ENCODE measurements at places on chromosomes 12 and 14.

- DNase-seq = no peak
Measured at GRCh38 chr12:130334937-130335336, 2.8 kb upstream of the PIWIL1 start.

- DNase-seq = no peak
Measured at GRCh38 chr12:67141296-67142018, 127.7 kb upstream of the CAND1 start.

- no peak for DNase-seq
Measured at GRCh38 chr14:52222901-52223300, 44.6 kb upstream of the PTGDR start.

DNA sequence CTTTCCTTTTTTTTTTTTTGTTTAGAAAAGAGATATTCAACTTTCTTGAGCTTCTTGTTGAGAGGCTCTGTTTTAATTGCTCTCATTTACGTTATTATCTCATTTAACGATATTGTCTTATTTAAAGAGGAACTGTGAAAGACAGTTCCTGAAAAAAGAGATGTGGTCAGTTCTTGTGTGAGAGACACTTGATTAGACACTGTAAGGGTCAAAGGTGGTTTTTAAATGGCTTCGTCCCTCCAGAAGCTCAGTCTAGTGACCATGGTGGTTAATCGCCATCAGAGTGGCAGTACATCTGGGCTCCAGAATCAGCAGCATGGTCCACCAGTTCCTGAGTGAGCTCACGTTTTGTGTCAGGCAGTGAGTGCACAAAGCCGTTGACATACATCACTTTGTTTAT is 57.9 kb upstream of the KCNA5 start:
- DNase-seq = no peak

DNA sequence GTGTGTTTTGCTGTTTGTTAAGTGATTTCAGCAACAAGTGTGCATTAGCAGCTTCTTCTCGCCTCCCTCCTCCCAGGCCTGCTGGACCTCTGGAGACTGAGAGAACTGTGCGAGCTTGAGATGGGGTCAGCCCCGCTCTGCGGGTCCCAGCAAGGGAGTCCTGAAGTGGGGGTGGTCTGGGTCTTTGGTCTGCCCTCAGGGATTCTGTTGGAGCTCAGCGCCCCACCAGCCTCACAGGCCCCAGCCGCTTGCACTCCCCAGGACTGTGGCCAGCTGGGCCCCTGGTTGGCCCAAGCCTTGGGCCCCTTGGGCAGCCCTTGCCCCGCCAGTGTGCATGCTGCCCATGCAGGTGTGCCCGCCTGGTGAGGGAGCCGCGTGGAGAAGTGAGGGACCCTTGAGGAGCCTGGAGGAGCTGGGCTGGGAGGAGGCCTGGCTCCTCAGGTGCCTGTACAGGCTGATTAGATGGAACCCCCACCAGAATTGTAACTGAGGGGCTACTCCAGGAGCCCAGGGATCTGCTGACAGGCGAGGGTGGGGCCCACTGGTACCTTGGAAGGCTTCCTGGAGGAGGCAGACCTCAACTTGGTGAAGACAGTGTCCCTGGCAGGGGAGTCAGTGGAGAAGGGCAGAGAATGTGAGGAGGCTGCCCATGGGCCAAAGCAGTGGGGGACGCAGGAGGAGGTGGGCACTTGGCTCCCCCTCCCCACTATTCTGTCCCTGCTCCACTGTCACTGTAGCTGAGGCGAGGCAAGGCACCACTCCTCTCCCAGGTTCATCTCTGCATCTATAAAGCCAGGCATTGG is 56.7 kb downstream of the BEGAIN start:
- DNase-seq = no peak

DNA sequence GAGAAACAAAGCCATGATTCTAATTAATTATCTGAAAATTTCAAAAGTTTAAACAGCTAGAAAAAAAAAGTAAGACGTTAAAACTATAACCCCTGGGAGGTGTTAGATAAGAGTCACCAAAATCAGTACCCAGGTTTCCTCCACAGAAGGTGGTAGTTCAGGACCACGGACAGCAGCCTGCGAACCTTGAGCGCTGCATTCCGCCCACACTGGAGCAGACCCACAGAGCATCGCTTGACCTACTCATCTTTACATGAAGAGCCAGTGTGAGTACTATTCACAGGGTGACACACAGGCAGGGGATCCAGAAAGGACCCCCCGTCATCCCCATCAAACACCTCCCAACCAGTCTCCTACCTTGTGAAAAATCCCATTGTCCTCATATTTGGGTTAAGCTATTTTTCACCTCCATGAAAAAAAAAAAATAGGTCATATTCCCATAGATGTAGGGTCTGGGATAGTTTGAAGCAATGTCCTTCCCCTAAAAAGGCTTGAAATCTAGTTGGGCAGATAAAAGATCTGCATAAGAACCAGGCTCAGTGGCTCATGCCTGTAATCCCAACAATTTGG is 8.8 kb upstream of the CHGA start:
- no peak for DNase-seq

GRCh38 chr12:112839386-112839972 is 47.9 kb downstream of the RPH3A start:
- DNase-seq = no peak

DNA sequence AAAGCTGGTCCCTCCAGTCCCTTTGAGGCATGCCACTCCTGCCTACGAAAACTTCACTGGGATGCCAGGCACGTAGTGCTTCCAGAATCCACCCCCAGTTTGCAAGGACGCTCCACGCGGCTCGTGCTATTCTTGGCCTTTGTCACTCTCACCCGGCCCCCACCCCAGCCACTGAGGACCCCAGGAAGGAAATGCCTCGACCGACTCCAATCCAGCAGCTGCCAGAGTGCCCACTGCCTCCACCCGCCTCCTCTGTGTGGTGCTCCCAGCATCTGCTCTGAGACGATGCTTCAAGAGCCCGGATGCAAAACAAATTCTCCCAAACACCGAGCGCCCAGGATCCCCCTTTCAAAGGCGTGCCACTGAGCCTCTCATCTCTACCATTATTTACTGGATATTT is 123.9 kb downstream of the RFLNA start:
- DNase-seq = no peak

DNA sequence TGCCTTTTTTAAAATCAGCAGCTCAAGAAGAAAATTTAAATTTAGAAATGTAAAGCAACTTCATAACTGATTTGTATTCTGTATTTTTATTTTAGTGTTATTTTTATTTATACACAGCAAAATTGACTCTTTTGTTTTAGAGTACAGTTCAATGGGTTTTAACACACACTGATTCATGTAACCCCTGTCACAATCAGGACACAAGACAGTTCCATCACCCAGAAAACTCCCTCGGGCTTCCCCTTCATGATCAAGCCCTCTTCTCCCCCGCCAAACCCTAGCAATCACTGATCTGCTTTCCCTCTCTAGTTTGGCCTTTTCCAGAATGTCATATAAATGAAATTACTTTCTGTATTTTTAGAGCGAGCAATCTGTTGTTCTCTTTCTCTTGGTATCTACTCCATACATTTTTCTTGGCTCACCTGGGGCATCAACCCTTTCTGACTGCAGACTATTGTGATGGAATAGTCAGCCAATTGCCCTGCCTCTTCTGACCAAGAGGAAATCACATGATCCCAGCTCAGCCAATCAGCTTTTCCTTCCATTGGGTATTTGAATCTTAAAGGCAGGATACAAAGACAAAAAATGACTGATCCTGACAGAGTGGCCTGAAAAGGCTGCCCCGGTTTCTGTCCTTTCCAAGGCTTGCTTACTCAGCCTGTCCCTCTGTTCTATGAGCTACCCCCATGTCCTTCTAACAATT is 5.3 kb downstream of the SLC5A8 start:
- no peak for DNase-seq

- no peak for DNase-seq
Measured at GRCh38 chr12:981961-982360, 9.1 kb upstream of the ERC1 start.

- no peak for DNase-seq
Measured at GRCh38 chr14:32022938-32023466, 54.1 kb upstream of the ARHGAP5 start.

DNA sequence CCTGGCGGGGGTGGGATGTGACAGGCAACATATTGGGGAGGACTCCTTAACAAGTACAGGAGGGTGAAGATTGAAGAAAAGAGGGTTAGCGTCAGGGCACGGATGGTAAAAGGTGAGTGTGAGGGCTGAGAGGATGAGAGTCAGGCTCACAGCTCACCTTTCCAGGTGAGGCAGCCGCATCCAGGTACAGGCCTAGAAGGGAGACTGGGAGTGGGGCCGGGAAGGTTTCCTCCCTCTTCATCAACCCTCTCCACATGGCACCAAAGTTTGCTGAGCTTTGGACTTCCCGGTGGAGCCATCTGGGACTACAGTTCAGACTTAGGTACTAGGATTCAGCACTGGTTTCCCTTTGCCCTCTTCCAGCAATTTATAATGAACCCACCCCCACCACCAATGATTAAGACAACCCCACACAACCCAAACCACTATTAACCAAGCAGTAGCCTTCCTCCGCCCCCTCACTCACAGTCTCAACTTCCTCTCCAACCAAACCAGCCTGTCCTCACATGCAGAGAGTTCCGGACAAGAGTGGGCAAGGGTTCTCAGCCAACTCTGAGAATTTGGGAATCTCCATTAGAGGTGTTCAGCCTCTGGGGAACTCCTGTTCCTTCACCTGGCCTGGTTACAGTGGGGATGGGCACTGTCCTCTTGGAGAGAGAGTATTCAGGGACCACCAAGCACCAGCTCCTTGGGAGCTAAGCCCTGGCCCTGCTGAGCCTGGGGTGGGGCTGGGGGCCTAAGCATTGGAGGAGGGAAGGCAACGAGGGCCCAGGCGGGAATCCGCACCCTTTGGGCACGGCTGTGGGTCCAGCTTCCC is 2.4 kb upstream of the HOXC4 start:
- no peak for DNase-seq

- DNase-seq = no peak
Measured at GRCh38 chr12:112838731-112839130, 47.2 kb downstream of the RPH3A start.

GRCh38 chr14:79056879-79057278 is 886.7 kb downstream of the NRXN3 start:
- DNase-seq = no peak

DNA sequence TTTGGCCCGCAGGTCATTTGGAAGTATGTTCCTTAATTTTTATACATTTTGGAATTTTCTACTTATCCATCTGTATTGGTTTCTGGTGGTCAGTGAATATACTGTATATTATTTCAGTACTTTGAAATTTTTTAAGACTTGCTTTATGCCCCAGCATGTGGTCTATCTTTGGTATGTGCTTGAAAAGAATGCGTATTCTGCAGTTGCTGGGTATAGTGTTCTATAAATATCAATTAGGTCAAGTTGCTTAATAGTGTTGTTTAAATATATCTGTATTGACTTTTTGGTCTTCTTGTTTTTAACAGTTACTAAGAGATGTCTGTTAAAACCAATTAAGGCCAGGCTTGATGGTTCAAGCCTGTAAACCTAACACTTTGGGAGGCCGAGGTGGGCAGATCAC is 21.7 kb upstream of the SIX1 start:
- no peak for DNase-seq

GRCh38 chr12:106139422-106140171 is 843 bp upstream of the NUAK1 start:
- no peak for DNase-seq

DNA sequence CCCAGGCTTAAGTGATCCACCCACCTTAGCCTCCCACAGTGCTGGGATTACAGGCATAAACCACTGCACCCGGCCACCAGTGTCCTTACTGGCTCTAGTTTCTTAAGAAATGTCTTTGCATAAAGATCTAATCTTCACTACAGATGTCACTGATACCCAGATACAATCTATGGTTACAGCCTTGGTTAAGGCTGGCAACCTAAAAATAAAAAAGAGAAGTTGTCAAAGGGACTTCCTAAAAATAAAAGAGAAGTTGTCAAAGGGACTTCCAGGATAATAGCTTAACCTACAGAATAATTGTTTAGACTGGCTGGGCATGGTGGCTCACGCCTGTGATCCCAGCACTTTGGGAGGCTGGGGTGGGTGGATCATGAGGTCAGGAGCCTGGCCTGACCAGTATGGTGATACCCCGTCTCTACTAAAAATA is 27.6 kb downstream of the ETFBKMT start:
- DNase-seq = no peak

GRCh38 chr12:121798787-121799155 is 5.0 kb upstream of the SETD1B start:
- DNase-seq = no peak

DNA sequence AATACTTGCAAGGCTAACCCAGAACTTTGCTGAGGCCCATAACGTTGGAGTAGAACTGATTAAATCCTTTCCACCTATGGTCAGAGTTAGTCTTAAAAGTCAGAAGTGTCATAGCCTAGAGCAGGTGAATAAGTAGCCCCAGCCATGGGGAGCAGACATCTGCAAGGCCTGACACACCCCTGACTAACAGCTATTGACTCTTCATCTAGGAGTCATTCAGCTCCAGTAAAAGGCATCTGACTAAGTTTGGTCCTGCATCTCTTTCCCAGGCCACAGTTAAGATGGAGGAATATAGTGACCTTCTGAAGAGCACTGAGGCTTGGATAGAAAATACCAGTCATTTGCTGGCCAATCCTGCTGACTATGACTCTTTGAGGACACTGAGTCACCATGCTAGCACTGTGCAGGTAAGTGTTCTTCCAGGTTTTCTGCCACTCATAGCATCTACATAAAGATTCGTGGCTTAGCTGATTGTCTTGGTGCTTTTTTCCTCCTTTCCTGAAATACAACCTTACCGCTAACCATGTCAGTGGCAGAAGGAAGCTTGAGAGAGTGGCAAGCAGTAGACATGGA is 212.9 kb downstream of the ESR2 start:
- no peak for DNase-seq

GRCh38 chr12:93449277-93449676 is 7.5 kb upstream of the UBE2N start:
- DNase-seq = no peak

DNA sequence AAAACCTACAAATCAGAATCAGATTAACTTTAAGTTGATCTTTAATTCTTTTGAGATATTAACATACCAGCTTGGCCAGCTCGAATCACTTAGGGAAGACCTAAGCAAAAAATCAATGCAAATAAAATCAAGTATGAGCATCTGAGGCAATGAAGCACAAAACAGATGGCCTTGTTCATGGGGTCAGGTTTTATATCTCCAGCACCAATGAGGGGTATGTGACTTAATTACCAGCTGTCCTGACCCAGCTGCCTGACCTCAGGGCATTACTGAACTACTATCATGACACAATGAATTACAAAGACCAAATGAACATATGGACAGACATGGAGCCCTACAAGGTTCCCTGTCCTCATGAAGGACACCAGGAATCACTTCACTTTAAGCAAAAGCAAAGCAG is 70.5 kb downstream of the FGD6 start:
- no peak for DNase-seq

- DNase-seq = no peak
Measured at GRCh38 chr12:14776236-14776961, 26.9 kb downstream of the WBP11 start.

GRCh38 chr14:94395888-94396574 is 7.6 kb upstream of the SERPINA1 start:
- DNase-seq = no peak

DNA sequence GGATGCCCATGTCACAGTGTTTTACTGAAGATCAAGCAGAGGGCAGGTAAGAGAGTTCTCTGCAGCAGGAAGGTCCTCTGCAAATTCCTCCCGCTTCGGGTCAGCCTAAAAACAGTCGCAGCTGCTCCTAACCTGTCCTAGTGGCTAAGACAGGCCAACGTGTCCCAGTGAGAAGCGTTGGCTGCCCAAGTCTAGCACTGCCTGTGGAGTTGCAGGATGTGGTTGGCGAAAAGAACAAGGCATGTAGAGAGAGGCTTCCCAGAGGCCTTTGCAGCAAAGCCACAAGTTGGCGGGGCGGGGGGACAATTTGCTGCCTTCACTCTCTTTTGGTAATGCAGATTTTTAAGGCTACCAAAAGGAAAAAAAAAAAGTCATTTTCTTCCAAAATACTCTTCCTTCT is 340.1 kb downstream of the BCL11B start:
- DNase-seq = peak; percentile 41
